ENCODE measurements at places on chromosomes 2 and 18.
A peak's percentile ranks its signal among the peaks of the same experiment; 100 is the strongest.

GRCh38 chr2:109419960-109420370 lies 193.8 kb downstream of the SEPTIN10 start:
- no peak for DNase-seq

DNA sequence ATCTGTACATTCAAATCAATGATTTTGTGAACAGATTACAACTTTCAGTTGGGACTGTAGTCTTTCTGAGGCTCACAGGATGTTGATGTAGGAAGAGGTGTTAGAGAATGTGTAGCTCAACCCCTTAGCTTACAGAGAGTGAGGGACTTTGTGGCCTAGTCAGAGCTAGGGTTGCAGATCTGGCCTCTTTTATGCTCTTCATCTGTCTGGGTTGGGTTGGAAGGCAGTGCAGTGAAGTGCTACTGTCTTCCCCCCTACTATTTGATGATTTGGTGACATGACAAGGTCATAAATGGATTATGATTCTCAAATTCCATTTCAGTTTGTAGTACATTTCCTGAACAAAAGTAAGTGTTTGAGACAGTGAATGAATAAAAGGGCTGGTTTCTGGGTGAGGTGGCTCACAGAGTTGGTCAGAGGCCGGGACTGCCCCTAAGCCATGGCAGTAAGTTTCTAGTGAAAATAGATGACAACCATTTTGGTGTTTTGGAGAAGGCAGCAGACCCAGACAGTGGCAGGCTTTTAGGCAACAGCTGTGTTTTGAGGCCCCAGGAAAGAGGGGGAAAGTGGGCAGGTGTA lies 21.6 kb downstream of the MAP4K4 start:
- DNase-seq, result no peak

DNA sequence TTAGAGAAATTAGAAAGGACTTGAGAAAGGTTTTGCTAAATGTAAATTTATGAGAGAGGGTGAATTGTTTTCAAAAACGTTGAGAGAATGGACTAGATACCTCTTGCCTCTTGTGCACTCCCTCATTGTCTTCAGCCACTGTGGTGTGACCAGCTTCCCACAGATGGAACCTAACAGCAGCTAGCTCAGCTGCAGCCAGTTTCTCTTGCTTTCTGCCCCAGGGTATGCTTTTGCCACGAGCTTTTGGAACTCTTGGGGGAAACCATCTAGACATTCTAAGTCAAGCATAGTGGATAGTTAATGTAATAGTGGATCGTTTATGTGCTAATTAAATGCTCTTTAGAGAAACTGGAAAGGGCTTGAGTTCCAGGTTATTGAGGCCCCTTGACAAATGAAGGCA lies 288.2 kb downstream of the CTNNA2 start:
- DNase-seq, result no peak

DNA sequence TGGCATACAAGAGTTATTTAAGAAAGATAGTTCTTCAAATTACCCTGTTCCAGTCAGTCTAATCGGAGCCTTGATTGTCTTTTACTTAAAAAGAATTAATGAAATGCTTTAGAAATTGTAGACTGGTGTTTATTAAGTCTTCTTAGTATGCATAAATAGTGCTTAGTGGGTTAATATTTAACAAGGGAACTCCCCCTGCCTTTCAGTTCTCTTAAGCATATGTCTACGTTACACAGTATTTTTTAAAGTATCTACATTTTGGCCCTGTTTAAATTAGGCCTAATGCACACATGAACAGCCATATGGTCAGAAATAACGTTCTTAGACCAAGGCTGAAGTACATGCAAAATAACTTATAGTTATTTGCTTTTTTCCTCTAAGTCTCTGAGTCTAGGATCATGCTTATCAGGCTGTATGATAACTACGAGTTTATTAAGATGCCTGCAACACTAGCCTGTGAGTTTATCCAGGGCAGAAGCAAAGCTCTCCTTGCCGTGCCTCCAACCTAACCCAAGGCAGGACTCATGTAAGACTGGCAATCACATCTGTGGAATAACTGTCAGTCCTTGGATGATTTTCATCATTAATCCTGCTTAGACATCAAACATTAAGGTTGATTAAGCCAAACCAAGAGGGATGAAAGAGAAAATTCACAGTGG lies 6.7 kb downstream of the BCL2 start:
- DNase-seq, result no peak

GRCh38 chr2:8080063-8080462 lies 601.8 kb upstream of the ID2 start:
- no peak for DNase-seq

DNA sequence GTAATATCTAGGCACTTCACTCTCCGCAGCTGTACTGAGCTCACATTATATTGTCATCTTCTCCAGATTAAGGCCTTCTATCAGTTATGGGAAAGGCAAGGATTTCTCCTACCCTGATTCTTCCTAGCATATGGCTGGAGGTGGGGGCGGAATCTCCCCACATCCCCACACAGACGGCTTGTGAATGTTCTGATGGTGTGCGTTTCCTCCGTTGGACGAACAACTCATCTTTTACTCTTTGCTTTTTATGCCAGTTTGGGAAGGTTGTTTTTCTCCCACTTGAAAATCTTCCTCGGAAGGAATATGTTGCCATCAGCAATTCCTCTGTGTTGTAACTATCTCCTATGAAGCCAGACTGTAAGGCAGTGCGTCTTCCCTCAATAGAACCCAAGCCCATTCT lies 24.3 kb downstream of the KLHL29 start:
- DNase-seq, result no peak

DNA sequence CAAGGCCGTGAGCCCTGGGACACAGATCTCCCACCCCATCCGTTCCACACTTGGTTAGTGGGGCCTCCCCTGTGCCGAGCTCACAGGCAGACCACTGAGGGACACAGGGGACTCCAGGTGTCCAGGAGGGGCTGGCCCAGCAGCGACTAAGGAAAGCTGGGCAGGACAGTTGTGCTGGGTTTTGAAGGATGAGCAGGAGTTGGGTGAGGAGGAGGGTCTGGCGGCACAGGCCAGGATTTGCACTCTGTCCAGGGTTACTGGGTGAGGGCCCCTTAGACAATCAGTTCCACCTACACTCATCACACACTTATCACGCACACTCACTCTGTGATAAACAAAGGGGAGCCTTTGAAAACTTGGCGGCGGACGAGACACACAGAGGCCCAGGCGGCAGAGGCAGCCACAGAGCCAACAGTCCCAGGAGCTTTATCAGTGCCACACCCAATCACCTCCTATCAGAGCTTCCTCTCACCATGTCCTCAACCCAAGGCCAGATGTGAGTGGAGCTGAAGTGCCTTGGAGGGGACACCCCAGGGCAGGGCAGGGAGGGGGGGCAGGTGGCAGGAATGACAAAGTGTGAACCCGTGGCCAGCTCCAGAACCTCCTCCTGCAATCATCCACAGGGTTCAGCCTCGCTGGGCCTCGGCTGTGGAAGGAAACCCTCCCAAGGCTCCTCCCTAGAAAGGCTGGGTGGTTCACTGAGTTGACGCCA lies 26.6 kb downstream of the BIN1 start:
- DNase-seq, result no peak

- no peak for DNase-seq
Measured at GRCh38 chr2:203177361-203177760, 61.5 kb upstream of the CYP20A1 start.

GRCh38 chr18:69085951-69086350 lies 288.1 kb downstream of the CCDC102B start:
- DNase-seq, result no peak

- DNase-seq, result no peak
Measured at GRCh38 chr2:99863903-99864270, 278.5 kb downstream of the AFF3 start.

- no peak for DNase-seq
Measured at GRCh38 chr2:19358242-19359020, at the start of gene OSR1. OSR1 (minus strand) TSS chr2:19358623; CDS start chr2:19353805, 4,818 bp downstream.

- DNase-seq, result no peak
Measured at GRCh38 chr2:119301413-119301812, 65.2 kb downstream of the C2orf76 start.

DNA sequence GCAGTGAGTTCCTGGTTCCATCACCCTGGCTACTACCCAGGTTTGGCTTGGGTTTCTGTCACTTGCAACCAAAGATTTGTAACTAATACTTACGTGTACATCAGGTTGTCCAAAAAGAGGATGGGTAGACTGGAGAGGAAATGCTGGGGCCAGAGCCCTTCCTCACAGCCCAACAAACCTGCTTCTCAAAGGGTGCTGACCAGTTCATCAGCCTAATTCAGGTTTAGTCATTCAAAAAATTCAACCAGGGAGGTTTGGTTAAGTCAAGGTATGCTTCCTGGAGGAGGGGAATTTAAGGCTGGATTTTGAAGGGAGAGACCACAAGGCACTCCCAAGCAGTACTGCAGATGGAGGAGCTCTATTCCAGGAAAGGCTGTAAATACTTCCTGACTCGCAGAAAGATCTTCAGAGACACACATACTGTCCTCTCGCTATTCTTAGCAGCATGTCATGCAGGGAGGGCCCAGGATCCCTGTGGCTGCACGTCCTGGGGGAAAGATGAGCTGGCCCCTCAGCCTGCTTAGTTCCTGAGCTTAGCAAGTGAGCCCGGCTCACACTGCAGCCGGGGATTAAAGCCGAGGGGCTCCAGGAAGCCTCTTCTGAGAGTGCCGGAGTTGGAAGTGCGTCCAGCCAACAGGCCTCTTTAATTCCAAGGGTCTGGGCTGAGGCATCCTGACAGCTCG lies 40.0 kb upstream of the BIN1 start:
- DNase-seq, result no peak

- peak; percentile 27 for DNase-seq
Measured at GRCh38 chr2:218658671-218659257, 659 bp downstream of the ZNF142 start.

DNA sequence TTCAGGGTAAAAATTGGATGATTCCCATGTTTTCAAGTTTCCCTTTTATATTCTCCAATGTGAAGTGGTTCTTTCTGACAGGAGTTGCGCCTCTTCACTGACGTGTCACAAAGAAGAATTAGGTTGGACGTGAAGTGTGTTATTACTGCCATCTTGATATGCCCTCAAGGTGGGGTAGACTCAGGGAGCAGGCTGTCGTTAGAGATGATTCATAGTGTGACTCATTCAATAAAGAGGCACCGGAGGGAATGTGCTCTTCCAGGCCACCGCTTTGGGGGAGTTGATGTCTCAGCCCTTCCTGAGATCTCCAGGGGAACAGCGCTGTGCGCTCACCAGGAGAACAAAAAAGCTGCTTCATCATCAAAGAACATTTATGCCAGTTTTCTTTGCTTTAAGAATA lies 3.6 kb upstream of the DGKD start:
- DNase-seq, result no peak

GRCh38 chr2:228646061-228646460 lies 464.6 kb upstream of the SPHKAP start:
- DNase-seq, result no peak

DNA sequence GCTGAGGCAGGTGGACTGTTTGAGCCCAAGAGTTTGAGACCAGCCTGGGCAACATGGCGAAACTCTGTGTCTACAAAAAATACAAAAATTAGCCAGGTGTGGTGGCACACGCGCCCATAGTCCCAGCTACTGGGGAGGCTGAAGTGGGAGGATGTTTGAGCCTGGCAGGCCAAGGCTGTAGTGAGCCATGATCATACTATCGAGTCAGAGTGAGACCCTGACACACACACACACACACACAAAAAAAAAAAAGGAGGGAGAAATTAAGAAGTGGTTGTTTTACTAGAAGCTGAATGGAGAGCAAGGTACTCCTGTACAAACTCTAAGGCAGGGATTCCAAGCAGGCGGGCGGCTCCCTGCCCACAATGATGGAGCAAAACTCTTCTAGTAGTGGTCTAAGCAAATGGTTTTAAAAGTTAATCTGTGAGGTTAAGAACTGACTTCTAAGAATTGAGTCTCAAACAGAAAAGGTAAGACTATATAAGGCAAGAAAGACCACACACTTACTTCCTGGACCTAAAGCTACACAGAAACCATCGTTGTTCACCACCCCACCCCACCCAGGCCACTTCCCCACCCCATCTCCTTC lies 2.6 kb downstream of the ANKRD44 start:
- peak; percentile 38 for DNase-seq

GRCh38 chr2:10309286-10309685 lies 6.6 kb downstream of the HPCAL1 start:
- no peak for DNase-seq

DNA sequence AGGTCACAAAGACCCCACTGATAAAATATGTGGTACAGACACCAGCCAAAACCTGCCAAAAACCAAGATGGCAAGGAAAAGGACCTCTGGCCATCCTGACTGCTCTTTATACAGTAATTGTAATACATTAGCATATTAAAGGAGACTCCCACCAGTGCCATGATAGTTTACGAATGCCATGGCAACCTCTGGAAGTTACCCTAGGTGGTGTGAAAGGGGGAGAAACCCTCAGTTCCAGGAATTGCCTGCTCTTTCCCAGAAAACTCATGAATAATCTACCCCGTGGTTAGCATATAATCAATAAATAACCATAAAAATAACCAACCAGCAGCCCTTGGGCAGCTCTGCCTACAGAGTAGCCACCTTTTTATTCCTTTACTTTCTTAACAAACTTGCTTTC lies 129.8 kb upstream of the EPB41L3 start:
- DNase-seq, result no peak

DNA sequence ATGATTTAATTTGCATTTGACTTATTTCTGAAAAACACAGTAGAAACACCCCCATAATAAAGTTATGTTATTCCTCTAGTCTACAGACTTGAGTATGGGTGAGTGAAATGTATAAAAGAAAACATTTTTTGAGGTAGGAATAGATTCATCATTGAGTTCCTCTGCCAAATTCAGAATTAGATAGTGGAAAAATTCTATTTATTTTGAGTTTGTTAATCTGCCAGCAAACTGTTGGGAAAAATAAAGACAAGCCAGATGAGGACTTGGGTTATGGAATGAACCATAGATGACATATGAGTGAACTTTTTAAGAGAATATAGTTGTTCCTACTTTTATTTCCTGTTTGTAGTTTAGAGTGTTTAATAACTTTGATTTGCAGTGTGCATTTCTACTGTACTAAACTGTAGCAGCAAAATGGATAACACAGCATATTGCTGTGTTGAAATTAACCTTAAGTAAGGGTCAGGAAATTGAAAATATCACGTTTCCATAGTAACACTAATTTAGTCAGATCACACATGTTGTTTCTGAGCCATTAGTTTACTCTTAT lies 35.6 kb upstream of the PNPT1 start:
- no peak for DNase-seq

- no peak for DNase-seq
Measured at GRCh38 chr2:63029058-63029457, 21.6 kb upstream of the OTX1 start.

DNA sequence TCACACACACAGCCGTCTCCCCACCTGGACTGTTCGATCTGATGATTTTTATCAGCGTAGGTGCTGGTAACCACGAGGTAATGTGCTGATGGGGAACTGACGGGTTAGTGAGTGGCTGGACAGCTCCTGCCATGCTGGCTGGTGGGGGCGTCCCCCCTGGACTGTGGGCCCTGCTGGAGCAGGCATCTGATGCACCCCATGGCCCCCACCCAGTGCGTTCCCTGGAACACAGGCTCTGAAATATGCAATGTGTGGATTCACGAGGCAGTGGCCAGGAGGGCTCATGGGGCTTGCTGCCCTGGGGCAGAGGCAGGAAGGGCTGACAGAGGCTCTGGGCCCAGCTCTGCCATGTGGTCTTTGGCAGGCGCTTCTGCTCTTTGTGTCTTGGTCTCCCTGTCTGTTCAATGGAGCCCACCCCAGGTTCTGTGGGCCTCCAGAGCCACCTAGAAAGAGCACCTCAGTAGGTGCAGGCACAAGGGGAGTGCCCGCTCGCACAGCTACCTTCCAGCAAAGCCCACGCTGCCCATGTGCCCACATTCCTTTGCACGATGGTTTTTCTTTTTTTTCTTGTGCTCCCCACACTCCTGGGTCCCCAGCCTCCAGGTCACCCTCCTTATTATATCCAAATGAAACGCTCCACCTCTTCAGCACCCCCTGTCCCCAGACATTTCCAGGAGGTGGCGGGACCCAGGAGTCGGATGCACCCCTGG lies 10.3 kb upstream of the PXDN start:
- no peak for DNase-seq

GRCh38 chr2:120442923-120443571 lies 97.1 kb downstream of the INHBB start:
- DNase-seq, result no peak
